ENCODE measurements at places on chromosomes 5 and 9.

DNA sequence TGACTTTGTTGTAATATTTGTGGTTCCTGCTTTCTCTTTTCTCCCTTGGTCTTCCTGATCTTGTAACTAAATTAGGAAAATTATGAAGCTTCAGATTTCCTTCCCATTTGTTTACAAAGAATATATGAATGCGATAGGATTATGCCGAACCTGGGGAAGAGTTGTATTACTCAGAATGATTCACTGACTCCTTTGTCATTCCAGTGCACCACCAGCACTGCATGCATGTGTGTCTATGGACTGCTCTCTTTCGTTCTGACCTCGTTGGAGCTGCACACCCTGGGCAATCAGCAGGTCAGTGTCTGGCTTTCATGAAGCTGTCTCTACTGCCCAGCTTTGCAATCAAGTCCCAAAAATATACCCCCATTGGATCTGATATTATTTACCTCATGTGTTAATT is 25.5 kb downstream of the NUP188 start:
- no peak for DNase-seq

DNA sequence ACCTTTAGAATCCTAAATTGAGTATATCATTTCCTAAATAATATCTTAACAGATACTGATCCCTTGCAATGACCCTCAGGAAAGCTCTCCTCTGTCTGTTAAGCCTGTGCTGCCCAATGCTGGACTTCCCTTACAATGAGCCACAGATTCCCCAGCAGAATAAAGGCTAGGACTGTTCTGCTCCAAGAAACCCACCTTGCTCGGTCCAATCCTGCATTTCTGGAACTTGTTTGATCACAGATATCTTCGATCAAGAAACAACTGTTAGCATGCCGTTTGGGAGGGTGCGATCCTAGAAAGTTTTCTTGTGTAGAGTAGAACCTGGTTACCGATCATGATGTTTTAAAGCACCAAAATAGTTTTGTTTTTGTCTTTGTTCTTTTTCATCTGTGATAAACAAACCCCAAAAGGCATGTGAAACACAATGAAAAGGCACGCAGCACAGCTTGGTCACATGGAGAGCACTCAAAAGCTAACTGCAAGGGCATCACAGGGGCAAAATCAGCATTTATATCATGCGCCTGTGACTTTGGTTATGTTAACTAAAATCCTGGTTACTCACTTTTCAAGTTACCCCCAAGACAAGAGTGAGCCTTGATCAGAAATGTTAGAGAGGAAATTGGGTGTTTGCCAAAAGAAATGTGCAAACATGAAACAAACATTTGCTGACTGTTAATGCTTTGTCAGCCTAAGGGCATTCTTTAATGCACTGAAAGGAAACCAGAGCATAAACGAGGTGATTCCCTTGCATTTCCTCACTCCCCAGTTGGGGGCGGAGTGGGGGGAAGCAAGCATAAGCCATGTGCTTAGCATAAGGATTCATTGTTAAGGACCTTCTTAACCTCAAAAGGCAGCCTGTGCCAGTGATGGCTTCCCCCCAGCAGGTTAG is 61.9 kb upstream of the ADAMTS16 start:
- DNase-seq: no peak

DNA sequence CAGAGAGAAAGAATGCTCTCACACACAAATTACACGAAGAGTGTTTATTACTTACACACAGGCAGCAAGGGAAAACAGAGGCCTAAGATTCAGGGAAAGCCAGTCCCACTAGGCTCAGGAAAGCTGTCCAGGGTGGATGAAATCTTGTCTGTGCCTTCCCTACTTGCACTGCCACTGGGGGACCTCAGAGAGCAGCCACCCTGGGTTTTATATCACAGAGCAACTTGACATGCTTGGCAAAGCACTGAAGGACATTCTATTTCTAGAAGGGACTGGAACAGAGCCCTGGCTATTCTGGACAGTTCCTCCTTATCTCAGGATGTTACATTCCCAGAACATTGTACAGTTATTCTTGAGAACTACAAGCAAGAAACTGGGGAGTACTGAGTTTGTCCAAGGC is 7.5 kb upstream of the PRSS3 start:
- no peak for DNase-seq

DNA sequence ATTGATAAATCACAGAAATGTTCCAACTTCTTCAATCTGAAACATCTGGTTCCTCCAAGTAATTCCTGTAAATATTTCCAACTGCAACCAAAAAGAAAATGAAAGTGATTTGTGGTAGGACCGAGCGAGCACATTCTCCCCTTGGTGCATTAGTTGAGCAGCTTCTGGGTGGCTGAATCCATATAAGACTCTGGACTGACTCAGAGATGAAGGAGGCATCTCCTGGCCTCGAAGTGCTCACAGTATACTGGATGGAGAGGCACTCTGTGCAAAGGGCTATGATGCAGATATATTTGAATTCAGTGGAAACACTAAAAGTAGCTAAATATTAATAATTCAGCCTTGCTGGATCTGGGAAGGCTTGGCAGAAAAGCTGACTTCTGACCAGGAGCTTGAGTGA is 265.0 kb downstream of the MARCHF11 start:
- DNase-seq: no peak

DNA sequence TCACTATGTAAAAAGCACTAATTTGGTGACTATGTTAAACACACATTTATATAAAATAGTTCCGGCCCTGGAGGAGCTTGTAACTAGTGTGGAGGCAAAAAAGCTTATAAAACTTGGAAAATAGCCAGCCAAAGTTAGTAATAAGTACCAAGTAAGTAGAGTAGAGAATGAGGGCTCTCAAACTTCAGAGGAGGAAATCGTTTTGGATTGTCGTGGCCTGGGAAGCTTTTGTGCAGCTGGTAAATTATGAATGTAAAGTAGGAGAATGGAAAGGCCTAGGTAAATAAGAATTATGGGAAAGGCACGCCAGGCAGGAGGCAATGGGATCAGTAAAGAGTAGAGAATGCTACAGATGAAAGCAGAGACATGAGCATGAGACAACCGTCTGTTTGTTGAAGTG is 832.7 kb upstream of the ZNF608 start:
- DNase-seq: no peak

DNA sequence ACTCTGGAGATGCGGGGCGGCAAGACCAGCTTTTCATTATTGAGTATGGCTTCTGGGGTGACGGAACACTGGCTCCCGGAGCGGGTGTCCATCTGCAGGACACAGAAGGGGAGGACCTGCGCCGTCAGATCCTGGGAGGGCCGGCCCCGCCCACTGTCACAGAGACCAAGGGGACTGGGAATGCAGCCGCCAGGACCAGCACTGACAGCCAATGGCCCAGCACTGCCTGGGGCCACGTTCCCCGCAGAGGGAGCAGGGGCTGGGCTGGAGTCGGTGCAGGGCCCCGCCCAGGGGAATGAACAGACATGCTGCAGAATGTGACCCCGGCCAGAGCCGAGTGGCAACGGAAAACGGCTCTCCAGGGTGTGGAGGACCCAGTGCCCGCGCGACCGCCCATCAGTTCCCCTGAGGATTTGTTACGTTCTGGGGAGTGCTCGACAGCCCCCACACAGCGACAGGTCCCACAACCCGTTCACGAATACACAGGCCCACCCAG is at the start of gene ZDHHC11:
ZDHHC11 (minus strand) TSS at position 476 of the 496 bp plus-strand sequence; CDS start at position 92, 384 bp downstream.
- no peak for DNase-seq

GRCh38 chr5:3845230-3845629 is 249.6 kb downstream of the IRX1 start:
- no peak for DNase-seq

DNA sequence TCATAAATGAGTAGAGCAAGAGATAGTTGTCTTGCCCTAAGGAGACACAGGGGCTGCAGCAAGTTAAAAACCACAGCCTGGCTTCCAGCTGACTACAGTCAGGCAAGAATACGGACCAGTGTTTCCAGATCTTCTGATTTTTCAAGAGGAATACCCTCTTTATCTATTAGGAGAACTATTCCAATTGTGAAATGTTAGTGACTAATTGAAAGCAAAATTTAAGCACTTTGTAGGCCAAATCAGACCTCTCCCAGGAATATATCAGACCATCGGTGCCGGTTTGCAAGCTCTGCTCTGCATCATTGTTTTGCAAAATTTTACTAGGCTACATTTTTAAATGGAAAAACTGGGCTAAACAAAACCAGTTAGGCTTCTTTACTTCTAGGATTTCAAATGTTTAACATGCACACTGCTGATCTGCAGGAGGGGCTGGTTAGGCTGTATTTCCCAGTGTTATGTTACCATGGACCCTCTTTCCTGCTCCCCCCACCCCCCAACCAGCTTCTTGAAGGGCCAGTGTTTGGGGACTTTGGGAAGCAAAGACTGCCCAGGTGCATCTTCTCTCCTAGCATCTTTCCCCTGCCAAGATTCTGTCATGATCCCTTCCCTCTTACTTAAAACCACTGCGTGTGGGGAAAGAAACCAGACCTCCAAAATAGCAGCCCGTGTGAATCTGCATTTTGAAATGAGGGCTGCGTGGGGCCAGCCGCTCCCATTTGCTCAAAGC is 1.1 kb upstream of the ARSI start:
- DNase-seq: no peak

DNA sequence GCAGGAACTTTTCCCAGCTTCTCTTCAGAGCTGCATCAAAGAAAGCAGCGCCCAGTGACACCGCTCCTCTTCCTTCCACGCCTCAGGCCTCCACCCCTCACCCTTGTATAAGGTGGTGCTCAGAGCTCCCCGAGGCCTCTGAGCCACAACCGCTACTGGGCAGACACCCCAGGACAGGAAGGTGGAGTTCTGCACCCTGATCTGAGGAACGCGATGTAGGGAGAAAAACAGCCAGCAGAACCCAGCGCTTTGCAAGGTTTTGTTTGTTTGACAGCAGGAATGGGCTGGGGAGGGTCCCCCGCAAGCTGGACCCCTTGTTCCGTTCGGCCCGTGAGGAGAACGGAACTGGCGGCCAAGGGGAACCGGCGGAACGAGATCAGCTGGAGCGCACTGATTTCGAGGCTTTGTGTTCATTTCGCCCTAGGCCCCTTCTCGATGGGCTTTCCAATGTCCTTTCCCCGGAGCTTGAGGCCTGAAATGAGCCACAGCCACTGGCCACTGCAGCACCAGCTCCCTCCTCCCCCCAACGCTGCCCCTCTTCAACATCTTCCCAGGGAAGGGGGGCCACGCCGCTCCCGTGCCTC is 4.1 kb downstream of the EDF1 start:
- no peak for DNase-seq

DNA sequence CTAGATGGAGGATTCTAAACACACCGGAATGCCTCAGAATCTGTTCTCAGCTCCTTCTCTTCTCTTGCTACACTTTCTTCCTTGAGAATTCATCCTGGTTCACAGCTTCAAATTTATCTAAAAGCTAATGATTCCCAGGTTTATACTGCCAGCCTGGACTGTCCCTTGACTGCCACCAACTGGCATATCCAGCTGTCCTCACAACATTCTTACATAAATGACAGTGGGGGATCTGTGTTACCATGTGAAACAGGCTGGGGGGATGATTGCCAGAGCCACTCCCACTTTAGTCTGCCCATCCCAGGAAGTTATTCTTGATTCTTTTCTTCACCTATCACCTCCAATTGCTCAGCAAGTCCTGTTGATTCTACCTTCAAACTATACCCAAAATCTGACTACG is 27.2 kb upstream of the ZFR start:
- no peak for DNase-seq

DNA sequence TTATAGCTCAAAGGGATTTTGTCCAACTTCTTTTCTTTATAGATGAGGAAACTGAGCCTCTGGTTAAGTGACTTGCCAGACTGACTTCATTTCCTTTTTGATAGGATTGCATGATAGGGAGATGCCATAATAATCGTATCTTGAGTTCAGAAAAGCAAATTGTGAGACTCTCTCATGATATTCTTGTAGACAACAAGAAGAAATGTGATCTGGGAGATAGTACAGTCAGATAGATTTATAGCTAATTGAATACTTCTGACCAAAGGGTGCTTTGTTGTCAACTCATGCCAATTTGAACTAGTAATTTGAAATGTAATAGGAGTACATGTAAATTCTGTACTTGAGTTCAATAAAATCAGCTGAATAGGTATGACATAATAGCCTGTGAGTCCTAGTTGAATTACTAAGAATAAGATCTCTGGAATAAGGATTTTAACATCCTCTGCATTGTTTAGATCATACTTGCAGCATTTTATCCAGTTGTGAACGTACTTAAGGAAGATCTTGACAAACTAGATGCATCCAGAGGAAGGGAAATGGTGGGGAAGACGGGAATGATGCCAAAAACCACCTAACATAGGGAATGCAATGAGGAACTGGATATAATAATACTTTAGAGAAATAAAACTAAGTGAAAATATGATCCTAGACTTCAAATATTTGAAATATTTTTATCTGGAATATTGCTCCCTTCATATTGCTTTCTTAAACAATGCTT is 25.5 kb downstream of the CWC27 start:
- DNase-seq: no peak

DNA sequence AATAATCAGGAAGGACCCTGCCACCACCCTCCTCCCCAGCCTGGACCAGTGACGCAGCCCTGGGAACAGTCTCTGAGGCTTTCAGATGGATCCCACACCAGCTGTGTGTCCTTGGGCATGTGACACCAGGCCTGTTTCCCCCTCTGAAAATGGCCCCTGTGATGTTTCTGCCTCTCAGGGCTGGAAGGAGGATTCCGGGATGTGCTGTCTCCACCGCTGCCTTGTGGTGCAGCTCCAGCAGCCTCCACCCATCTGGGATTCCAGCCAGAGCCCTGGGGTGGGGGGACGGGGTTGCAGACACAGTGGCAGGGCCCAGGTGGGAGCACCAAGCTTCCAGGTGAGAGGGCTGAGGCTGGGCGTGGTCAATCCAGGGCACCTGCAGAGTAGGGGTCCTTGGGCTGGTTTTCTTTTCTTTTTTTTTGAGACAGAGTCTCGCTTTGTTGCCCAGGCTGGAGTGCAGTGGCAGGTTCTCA is 179.7 kb upstream of the IER5L start:
- DNase-seq: no peak

- DNase-seq: no peak
Observed at GRCh38 chr5:55758231-55758630, 20.4 kb downstream of the DDX4 start.

GRCh38 chr5:27009540-27009915 is 28.9 kb downstream of the CDH9 start:
- DNase-seq: no peak

GRCh38 chr9:72996114-72996513 is 43.3 kb upstream of the ALDH1A1 start:
- no peak for DNase-seq

GRCh38 chr5:54611290-54611951 is 93.9 kb downstream of the SNX18 start:
- DNase-seq: no peak

GRCh38 chr5:176454724-176455394 is 6.7 kb downstream of the FAF2 start:
- DNase-seq: no peak

DNA sequence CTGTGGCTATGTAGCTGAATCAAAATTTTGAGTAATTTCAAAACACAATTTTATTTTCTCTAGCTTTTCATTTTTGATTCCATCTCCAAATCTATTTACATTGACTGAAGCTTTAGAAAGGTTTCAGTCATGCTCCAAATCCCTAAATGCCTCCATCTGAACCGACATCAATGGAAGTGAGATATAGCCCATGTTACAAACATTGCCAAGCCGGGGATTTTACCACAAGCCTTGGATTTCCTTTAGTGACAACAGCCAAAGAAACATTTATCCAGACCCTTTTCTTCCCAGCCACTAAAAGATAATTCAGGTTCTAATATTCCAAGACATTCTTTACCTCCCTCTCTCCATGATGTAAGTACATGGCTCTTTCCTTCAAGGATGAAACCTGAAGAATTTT is 1087.7 kb upstream of the SEMA6A start:
- no peak for DNase-seq

GRCh38 chr9:128634111-128634510 is 22.5 kb downstream of the DYNC2I2 start:
- no peak for DNase-seq

GRCh38 chr9:9091387-9091786 is 1291.8 kb upstream of the DMAC1 start:
- DNase-seq: no peak

GRCh38 chr5:1168796-1169195 is 32.6 kb upstream of the SLC6A19 start:
- DNase-seq: no peak

Measured in anterior cingulate cortex (tissue), 58 donors.